Suppressor macrophage treated with lipopolysaccharide for 4 hours (primary cell): ENCODE measurements at places on chromosomes 12 and 14.

GRCh38 chr12:46763230-46763629 lies 62.6 kb downstream of the SLC38A4 start:
- DNase-seq, result peak; percentile 14

DNA sequence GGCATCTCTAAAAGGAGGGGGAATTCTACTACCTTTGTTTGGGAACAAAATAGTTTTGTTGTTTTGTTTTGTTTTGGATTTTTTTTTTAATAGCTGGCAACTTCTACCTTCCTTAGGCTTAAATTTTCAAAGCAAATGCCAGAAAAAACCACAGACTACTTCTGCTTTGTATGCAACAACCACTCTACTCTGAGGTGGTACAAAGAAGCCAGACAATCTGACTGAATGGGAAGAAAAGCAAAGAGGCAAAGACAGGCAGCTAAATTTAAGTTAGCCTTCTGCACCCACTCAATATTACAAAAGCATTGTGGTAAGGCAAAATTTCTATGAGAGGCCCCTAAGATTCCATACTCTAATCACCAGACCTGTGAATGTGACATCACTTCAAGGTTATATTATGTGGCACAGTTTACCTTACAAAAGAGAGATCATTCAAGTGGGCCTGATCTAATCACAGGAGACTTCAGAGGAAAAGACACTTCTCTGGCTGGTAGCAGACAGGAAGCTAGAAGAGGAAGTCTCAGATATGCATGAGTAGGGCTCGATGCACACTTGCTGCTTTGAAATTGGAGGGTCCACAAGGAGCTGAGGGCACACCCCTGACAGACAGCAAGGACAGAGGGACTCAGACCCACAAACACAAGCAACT lies 566.6 kb downstream of the RPS29 start:
- DNase-seq, result no peak

- no peak for DNase-seq
These were observed 21.8 kb downstream of the SENP1 start for GRCh38 chr12:48084066-48084465.

DNA sequence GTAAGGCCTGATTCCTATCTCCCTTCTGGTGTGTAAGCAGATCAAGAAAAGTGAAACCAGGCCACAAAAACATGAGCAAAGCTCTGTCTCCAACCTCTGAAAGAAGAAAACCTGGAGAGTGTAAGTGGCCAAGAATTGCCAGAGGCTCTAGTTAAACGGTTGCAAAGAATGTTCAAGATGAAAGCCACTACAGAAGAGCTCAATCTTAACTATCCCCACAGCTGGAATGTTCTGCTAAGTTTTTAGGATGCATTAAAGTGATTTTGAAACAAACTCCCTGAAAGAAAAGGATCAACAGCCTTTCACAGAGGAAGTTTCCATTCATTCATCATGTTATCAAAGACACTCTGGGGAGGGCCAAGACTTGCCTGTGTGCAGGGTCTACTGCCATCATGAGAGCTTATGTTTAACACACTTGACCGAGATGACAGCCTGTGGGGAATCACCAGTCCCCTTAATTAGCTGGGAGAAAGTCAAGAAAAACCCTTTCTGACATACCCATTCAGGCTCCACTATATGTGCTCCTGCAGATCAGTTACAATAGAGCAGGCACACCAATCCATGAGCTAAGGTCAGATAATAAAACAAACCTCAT lies 128.0 kb upstream of the OVCH1 start:
- DNase-seq, result no peak

DNA sequence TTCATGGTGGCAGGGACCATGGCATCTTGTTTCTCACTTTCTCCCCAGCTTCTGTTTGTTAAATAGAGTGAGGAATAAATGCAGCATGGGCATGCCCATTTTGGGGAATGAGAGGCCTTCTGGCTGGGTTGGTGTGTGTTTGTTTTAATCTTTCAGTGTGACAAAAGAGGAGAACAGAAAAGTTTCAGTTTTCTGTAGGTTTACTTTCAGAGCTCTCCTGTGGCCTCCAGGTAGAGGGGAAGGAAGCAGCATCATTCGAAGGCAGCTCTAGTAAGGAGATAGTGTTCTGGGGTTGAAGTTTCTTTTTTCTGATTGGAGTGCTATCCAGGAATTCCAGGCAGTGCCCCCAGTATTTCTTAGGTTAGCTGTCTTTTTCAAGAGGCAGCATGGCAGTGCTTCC lies 15.3 kb downstream of the MSRB3 start:
- DNase-seq, result no peak

DNA sequence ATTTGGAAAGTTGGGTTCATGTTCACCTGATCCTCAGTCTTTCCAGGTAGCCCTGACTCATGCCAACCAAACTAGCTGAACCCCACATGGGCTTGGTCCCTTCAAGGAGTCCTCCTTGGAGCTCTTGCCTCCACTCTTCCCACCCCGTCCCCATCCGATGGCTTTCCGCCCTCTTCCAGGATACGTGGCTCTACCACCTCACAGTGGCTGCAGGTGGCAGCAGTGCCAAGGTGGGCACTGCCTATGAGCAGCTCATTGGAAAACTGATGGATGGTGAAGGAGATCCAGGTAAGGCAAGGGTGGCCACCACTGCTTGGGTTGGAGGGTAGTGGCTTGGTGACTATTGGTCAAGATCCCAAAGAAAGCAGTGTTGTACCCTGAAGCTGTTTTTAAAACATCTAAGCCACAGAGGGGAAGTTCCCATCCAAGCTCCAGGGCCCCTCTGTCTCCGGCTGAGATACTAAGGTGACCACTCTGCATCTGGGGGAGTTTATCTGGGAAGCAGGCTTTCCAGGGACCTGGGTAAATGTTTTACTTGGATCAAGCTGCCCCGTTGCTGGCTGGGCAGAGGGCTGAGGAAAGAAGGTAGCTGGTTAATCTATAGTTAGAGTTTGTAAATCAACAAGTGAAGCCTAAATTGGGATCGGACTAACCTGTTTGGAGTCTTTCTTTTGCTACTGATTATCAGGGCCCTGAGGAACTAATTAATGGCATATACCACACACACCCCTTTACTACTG lies 23.7 kb downstream of the PIGH start:
- no peak for DNase-seq

DNA sequence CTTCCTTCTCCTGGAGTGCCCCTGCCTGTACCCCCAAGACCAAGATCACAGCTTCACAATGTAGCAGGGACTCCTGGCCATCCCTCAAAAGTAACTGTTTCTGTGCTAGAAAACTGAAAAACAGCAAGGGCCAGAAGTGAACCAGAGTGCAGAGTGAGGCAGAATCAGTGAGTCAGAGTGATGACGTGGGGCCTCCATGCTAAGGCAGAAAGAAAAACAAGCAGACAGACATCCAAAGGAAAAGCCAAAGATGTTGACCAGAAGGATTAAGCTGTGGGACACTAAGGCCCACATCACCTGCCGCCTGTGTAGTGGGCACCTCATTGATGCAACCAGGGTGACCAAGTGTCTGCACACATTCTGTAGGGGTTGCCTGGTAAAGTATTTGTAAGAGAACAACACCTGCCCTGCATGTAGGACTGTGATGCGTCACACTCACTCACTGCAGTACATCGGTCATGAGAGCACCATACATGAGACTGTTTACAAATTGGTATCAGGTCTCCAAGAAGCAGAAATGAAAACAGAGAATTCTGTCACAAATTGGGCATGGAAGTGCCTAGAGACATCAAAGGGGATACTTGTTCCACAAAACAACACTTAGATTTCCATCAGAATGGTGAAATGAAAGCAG lies 51.2 kb downstream of the ARMH4 start:
- DNase-seq, result no peak

DNA sequence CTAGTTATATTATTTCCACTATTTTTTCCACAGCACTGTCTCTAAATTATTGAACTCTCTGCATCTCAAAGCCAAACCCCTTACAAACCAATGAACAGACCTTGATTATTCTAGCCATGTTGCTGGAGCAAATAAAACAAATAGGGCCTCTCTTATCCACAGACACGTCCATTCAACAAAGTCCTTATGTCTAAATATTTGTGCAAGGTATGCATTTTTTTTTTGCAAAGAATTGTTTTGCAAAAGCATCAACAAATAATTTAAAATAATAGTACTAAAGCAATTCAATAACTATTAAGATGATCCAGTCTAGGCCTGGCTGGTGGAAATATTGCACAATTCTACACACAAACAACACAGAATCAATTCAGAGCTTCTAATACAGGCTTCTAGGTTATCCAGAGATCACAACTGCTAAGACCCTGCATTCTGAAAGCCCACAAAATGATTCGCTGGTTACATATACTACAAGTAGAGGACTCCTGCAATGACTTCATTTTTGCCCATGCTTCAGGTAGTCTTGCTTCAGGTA lies 221.0 kb downstream of the SLC25A21 start:
- no peak for DNase-seq

GRCh38 chr14:96894966-96895365 lies 97.8 kb downstream of the VRK1 start:
- DNase-seq, result no peak

DNA sequence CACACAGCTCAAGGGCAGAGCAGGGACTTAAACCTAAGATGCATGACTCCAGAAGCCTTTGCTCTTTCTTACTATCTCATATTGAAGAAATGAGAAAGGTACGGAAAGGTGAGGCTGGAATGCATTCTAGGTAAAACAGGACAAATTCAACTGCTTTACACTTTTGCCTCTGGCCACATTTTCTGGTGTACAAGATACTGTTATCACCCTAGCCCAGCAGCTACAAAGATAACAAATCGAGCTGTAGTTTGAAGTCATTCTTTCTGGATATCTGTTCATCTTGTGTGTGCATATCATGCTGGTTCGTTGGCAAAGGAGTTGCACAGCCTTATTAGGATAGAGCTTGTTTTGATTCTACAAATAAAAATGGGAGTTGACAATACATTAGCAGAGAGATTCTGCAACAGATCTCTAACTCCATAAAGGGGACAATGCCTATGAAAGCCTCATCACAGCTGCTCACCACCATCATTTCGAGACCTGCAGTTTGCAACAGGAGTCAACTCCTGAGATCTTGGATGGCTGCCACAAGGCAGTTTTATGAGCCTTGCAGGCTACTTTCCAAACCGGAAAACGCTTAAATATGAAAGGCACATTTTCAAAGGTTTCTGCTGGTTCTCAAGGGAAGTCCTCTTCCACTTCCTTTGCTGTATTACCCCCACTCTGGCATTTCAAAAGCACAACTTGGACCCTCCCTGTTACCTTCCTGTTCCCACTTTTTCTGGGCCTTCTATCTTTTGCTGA lies 64.9 kb downstream of the STXBP6 start:
- DNase-seq, result no peak

- DNase-seq, result peak; percentile 23
These were observed 3.3 kb downstream of the FAR2 start for GRCh38 chr12:29152223-29152868.

DNA sequence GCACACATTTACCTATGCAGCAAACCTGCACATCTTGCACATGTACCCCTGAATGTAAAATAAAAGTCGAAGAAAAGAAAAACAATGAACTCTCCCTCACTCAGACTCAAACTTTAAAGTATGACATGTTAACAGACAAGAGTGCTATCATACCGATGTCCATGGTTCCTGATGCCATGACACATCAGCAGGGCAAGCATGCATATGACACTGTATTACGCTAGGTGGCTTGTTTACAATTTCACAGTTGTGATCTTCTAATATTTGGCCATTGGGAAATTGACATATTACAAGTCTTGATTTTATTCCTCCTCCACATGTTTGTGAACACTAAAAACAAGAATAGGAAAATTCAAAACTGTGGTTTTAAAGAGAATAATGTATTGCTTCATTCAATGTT lies 126.6 kb downstream of the ADAMTS20 start:
- no peak for DNase-seq

DNA sequence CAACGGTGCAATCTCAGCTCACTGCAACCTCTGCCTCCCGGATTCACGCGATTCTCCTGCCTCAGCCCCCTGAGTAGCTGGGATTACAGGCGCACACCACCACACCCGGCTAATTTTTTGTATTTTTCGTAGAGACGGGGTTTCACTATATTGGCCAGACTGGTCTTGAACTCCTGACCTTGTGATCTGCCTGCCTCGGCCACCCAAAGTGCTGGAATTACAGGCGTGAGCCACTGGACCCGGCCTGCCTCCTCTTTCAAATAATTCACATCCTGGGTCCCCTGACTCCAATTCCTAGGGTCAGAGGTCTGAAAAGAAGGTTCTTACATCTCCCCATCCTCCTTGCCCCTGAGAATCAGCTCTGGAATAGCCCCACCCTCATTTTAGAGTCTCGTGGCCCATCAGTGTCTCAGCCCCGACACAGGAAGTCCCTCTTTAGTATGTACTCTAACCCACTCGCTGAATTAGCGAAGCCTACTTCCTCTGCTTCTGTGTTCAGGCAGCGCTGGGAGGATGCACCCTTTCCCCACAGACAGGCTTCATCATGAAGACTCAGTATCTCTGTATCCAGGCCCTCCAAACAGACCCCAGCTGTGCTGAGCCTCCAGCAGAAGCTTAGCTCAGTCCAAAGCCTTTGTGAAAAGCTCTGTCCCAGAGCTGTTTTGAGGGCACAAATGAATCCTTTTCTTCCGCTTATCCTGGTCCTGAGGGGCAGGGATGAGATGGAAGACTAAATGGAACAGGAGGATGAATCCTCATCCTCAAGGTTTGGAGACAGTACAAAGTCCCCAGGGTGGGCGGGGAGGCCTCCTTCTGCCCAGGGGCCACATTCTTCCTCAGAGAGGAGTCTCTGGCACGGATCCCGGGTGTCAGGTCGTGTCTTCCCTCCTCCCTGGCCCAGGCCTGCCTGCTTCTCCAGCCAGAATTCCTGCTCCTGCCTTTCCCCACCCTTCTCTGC lies 3.5 kb downstream of the LPAR5 start:
- peak; percentile 62 for DNase-seq

DNA sequence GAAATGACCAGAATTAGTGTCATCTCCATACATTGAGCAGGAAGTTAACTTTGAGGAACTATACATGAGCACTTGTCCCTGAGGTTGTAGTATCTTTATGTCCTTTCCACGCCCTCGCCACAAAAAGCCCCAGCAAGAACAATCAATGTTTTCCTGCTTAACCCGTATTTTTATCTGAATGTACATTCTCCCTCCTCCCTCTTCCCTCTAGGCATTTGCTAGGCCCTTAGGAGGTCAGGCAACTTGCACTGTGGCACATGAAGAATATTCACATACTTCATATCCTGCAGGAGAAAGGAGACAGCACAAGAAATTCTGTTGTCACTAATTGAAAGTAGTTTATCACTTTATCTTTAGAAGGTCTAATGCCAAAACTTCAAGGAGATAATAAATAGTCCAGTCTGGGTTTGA lies 18.1 kb upstream of the DUSP6 start:
- DNase-seq, result no peak
